ENCODE measurements at places on chromosomes 3 and 15. TPM values are rescaled to one million over a fixed set of nuclear protein-coding genes. Genes with fewer than 3 reads are reported as not detected.

The TGM4 gene
- not detected for total RNA-seq

DNA sequence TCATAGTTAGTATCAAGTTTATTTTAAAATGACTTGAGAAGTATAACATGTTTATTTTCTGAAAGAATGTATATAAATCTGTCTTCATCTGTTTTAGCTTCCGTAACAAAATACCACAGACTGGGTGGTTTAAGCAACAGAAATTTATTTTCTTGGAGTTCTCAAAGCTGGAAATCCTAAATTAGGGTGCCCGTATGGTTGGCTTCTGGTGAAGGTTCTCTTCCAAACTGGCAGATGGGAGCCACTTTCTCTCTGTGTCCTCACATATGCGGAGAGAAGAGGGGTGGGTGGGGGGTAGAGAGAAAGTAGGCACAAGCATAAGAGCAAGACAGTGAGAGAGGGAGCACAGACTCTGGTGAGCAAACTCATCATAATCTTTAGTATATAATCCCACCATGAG, 142.3 kb downstream of the ZIC1 start:
- DNase-seq, result no peak

DNA sequence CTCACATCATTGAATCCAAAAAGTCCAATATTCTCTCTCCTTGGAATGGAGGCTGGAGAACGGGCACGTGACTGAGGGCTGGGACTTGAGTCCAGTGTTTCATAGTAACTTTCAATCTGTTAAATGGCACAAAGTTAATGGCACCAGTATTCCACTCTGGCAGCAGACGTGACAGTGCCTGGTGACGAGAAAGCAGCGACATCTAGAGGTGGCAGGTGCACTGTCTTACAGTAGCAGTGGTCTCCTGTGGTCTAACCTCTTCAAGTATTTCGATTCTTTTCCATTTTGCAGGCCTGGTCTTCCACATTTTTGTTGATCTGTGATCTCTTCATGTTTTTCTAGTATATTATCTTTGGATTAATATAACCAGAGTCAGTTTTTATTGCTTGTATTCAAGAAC, 107.1 kb downstream of the OXSM start:
- no peak for DNase-seq

The GOLGA6L4 gene
- 9.4 TPM for total RNA-seq

- DNase-seq, result no peak
Observed at GRCh38 chr15:69982037-69982436, 115.7 kb downstream of the TLE3 start.

- peak; percentile 60 for DNase-seq
Observed at GRCh38 chr3:151553888-151554287, 93.0 kb upstream of the IGSF10 start.

DNA sequence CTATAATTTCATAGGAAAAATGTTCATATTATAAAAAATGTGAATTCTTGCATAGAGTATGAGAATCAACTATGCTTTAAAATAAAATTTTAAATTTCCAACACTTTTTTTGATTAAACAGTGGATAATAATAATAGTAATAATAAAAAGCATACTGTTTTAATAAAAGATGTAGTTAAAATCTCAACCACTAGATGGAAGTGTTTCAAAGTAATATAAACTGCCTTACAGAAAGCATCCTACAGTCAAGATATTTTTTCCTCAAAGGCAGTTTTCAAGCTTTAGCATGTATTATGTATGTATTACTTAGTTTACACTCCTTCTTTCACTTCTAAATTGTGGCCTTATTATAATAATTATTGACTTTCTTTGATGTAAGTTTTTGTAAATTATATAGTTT, 217.5 kb downstream of the CHL1 start:
- no peak for DNase-seq

DNA sequence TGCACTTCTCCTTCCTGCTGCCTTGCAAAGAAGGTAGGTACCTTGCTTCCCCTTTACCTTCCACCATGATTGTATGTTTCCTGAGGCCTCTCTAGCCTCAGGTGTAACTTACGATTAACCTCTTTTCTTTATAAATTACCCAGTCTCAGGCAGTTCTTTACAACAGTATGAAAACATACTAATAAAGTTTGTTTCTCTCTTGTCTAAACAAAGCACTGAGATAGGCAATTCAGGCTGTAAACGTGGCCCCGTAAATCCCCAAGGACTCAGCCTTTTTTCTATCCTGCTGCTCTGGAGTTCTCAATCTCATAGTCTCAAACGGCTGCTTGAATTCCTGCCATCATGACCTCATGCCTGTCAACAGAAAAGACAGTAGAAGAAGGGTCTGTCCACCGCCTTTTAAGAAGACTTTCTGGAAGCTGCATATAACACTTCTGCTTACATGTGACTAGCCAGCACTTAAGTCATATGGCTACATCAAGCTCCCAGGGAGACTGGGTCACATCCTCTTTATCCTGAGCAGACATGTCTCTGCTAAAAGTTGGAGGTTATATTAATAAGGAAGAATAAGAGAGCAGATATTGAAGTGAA, 257.8 kb downstream of the EBLN2 start:
- DNase-seq, result no peak

GRCh38 chr3:143382816-143383215, 263.2 kb downstream of the CHST2 start:
- DNase-seq, result no peak

- no peak for DNase-seq
Observed at GRCh38 chr3:115165701-115166100, 18.6 kb upstream of the ZBTB20 start.

GRCh38 chr3:67551361-67552016, 102.9 kb downstream of the SUCLG2 start:
- no peak for DNase-seq

- DNase-seq, result no peak
Observed at GRCh38 chr3:51970606-51971300, 3.1 kb downstream of the ABHD14B start.

The ARPIN gene
- 42.9 TPM for total RNA-seq

The GHRL gene
- 14.7 TPM for total RNA-seq

The CYP8B1 gene
- 0.13 TPM for total RNA-seq

DNA sequence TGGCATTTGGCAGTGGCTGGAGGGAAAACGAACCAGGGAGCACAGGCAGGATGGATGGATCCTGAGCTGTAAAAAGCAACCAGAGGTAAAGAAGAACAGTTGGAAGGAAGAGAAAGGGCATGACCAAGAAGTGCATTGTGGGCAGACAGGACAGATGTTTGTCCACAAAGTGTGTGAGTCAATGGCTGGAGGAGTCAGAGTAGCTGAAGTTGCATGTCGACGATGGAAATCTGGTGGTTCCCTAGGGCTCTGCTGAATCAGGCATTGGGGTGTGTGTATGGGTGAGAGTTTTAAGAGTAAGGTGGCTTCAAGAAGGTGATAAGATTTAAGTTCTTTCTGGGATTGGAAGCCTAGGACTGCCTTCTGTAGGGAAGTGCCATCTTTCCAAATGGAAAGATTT, 214.0 kb upstream of the BHLHE40 start:
- DNase-seq, result no peak

DNA sequence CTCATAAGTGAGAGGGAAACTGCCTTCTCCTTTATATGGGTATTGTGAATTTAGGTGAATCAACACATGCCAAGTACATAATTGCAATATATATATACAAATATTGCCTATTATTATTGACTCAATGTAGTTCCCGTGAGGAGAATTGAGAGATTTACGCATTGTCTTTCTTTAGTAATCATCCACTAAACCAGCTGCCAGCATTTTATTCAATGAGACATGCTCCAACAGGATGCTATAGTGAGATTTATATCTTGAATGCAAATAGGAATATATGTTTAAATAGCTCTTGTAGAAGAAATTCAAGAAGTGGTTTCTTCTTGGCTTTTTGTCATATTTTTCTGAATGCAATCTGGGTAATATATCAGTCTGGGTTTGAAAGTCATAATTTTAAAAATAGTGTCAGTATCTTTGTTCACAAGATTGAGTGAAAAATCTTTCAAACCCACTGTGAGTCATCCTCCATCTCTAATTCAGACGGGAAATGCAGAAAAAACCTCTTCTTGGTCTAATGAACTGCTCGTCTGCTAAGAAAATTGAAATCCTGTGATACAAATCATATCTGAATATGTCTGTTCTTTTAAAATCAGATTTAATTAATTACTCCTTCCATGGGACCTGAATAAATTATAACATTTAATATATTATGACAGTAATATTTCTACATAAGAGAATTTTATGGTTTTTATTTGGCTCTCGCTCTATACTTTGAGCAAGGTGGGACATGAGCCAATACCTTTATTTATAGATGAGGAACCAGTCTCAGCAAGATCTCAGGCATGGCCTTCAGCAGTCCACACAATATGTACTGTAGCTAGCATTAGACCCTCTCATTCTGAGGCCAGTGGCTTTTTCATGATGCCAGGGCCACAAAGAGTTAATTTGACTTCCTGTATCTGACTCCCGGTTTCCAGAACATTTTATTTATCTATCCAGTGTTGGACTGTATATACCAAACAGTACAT, 516.0 kb downstream of the GABRG3 start:
- DNase-seq, result no peak

DNA sequence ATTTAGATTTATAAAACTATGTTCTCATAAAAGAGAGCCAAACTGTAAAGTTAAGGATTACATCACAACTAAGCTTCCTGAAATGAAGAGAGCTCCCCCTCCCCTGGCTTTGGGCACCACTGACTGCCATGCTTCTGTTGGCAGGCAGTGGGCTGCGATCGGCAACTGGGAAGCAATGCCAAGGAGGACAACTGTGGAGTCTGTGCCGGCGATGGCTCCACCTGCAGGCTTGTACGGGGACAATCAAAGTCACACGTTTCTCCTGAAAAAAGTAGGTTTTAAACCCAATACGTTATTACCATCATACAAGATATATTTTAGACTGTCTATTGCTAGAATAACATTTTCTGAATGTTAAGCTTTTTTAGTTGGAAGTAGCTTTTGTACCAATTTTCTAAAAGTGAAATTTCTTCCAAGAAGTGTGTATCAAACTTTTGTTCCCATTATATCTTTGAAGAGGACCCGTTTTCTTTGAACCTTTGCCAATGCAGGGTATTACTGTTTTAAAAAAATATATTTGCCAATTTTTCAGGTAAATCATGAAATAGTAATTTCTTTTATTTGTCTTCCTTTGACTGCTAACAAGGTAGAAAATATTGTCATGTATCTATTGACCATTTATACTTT, 184.1 kb downstream of the ADAMTSL3 start:
- peak; percentile 37 for DNase-seq

DNA sequence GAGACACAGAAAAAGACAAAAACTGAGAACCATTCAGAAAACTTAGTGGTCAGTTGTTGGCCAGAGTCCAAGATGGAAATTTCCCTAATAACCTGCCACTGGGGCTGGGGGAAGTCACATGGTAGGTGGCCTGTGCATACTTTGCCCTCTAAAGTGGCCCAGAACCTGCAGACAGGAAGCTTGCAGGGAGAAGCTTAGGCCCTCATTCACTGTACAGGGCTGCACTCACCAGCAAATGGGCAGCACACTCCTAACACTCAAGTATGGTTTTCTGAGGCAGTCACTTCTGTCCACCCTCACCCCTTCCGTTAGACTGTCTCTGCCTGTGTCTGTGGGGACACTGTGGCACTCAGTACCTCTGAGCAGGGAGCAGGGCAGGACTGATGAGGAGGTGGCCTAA, 14.5 kb upstream of the RNU6-1 start:
- DNase-seq, result no peak

GRCh38 chr3:193556841-193557240, 2.1 kb upstream of the ATP13A4 start:
- no peak for DNase-seq

GRCh38 chr3:32354362-32354778, 37.3 kb upstream of the CMTM7 start:
- DNase-seq, result no peak

GRCh38 chr15:80587007-80587406, 108.1 kb upstream of the ABHD17C start:
- no peak for DNase-seq

DNA sequence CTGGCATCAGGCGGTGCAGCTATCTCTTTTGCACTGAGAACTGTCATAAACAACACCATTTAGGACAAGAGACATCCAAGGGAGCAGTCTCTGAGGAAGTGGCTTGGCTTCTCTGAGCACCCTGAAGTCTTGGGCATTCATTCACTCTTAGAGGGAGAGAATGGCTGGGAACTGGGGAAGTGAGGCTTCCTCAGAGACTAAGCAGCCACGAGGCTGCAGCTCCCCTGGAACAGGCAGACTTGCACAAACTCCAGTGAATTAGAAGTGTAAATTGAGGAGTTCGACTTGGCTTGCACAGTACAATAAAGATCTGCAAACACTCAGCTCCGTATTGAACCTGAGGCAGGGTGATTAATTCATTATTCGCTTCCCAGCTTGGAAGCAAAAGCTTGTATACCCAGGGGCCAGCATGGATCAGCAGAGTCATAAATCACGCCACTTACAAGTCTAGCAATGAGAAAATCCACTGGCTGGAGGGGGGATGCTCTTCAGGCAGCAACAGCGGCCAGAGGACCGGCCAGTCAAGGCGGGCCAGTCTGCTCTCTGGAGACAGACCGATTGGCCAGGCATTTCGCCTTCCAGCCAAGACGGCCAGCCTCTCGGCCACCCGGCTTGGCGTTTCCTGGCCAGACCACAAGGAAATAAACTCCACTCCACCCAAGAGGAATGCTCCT, 118.8 kb upstream of the ADPGK start:
- DNase-seq, result peak; percentile 75

DNA sequence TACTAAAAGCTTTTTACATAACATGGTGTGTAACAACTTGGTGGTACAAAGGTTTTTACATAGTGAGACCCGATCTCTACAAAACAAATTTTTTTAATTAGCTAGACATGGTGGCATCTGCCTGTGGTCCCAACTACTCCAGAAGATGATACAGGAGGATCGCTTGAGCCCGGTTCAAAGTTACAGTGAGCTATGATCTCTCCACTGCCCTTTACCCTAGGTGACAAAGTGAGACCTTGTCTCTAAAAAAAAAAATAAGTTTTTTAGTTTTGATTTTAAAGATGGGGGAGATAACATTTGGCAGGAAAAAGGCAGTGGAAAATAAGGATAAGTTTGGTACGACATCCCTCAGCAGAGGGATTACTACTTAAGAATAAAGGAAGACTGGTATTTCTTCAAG, 5.9 kb downstream of the FAM162A start:
- no peak for DNase-seq

DNA sequence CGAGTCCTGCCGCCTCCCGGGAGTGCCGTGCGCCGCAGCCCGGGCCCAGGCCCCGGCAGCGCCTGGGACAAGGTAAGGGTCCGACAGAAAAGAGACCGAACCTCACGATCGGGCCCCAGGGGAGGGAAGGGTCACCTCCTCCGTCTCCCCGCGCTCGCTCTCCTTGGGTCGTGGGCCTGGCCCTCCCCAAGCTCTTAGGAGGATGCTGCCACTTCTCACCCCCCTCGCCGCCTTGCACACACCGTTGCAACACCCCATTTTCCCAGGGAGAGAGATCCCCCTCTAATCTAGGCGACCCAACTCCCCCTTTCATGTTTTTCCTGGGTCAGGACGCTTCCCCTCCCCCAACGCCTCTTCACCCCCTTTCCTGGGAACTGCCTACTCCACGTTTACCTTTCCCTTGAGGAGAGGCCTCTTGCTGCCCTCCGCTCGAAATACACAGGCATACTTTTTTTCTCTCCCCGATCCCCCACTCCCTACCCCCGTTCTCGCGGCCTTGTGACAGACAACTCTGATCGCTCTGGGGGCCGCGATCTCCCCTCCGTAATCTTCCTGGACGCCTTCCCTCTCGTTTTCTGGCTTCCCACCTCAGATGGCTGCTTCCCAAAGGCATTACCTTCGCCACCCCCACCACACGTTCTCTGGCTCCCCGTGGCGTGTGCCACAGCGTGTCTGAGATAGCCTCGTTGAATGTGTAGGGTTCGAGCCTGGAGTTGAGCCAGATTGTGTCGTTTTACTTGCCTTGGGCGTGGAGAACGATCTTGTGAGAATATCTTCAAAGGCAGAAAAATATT, 688 bp downstream of the SETD5 start:
- peak; percentile 44 for DNase-seq

The ACAN gene
- 1.6 TPM for total RNA-seq

- no peak for DNase-seq
Observed at GRCh38 chr15:40915679-40916078, 13.5 kb upstream of the DLL4 start.

The PATL2 gene
- total RNA-seq, result 6.2 TPM
